ENCODE measurements at places on chromosomes 7 and 10. TPM values are rescaled to one million over a fixed set of nuclear protein-coding genes. Genes with fewer than 3 reads are reported as not detected.

Gene DPY19L1
- 25.9 TPM for total RNA-seq

Gene SUN3
- not detected for total RNA-seq

Gene FOXI2
- total RNA-seq = 0.29 TPM

Gene NUTM2B
- total RNA-seq = 0.88 TPM

Gene PDZD7
- 0.44 TPM for total RNA-seq

Gene ZNF488
- not detected for total RNA-seq

Gene CTAGE4
- total RNA-seq = not detected

Gene PRF1
- 1.5 TPM for total RNA-seq

Gene GTPBP4
- total RNA-seq = 25.0 TPM

Gene ANKMY2
- 28.6 TPM for total RNA-seq

Gene UCMA
- total RNA-seq = not detected

Gene EXOC6
- total RNA-seq = 9.7 TPM

GRCh38 chr7:41244246-41244645 lies 458.6 kb downstream of the INHBA start:
- no peak for DNase-seq

- DNase-seq = no peak
Measured at GRCh38 chr7:46848944-46849343, 733.0 kb downstream of the TNS3 start.

GRCh38 chr7:1454542-1454941 lies 4.7 kb downstream of the MICALL2 start:
- DNase-seq = peak; percentile 61

DNA sequence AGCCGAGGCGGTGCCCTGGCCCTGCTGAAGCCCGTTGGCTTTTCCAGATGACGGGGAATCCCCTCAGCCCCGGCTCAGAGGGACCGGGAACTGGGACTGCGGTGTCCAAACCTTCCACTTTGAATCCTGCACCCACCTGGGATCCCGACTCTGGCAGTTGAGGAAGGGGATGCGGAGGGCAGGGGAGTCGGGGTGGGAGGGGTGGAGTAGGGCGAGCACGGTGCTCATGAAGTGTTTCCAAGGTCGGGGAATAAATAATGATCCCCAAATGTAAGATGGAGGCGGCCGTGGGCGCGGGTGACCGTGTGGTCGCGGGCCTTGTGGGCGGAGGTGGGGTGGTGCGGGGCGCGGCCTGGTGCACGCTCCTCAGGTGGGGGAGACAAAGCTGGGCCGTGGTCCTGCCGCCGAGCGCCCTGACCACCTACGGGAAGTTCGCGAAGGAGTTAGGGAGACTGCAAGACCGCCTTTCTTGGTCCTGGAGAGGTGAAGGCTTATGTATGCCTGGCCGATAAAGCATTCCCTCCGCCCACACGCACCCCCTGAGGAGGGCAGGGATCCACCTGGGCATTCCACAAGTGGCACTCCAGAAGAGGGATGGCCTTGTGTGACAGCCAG lies 1.4 kb downstream of the MTURN start:
- no peak for DNase-seq

DNA sequence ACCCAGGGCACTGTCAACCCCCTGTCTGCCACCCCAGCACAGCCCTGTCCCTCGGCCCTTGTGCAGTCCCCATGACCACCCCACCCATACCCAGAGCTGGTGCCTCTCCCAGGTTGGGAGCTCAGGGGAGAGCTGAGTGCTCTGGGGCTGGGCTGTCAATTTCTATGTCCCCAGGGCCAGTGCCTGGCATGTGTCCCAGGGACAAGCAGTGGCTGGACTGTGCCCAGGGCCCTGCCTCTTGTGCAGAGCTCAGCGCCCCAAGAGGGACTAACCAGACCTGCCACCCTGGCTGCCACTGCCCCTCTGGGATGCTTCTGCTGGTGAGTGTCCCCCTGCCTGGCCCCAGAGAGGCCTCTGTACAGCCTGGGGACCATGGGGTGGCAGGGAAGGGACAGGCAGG lies 29.0 kb upstream of the ZNF862 start:
- no peak for DNase-seq

GRCh38 chr10:114635101-114635500 lies 23.0 kb downstream of the ABLIM1 start:
- no peak for DNase-seq

- no peak for DNase-seq
Measured at GRCh38 chr7:34081935-34082334, 176.6 kb downstream of the BMPER start.

- peak; percentile 49 for DNase-seq
Measured at GRCh38 chr7:138752518-138753149, 45.2 kb upstream of the TMEM213 start.

- no peak for DNase-seq
Measured at GRCh38 chr7:48540746-48541145, 369.5 kb downstream of the ABCA13 start.

- no peak for DNase-seq
Measured at GRCh38 chr7:77383333-77383740, 32.8 kb downstream of the GSAP start.

- no peak for DNase-seq
Measured at GRCh38 chr10:31838709-31839108, 89.9 kb downstream of the ARHGAP12 start.

GRCh38 chr7:47982610-47983009 lies 3.2 kb upstream of the HUS1 start:
- DNase-seq = no peak

- no peak for DNase-seq
Measured at GRCh38 chr7:30157204-30157603, 22.4 kb downstream of the MTURN start.

DNA sequence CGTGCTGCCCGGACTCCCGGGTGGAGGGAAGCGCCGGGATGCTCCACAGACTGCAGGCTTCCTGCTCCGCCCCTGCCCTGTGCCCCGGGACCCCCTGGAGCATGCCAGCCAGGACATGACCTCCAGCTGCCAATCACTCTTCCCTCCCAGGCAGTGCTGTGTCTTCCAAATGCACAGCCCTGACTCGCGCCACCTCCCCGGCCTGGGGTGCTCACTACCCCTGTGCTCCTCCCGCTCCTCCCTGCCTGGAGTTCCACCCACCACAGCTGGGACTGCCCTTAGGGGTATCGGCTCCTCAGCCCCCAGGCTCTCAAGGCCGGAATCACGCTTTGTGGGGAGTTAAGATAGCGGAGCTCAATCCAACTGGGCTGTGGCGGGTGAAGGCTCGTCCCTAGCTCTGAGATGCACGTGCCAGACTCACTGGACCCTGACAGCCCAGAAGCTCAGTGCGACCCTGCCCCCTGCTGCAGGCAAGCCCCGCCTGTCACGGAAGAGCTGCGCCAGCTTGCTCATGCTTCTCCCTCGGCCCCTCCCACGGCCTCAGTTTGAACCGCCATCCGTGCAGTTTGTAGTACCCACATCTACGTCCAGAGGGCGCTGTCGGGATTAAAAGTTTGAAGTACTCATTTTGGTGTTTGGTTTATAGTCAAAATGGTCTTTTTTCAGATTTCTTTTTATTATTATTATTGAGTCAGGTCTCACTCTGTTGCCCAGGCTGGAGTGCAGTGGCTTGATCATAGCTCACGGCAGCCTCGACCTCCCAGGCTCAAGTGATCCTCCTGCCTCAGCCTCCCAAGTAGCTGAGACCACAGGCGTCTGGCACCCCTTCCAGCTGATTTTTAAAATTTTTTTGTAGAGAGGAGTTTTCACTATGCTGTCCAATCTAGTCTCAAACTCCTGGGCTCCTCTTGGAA lies 142.5 kb upstream of the TCERG1L start:
- peak; percentile 72 for DNase-seq

DNA sequence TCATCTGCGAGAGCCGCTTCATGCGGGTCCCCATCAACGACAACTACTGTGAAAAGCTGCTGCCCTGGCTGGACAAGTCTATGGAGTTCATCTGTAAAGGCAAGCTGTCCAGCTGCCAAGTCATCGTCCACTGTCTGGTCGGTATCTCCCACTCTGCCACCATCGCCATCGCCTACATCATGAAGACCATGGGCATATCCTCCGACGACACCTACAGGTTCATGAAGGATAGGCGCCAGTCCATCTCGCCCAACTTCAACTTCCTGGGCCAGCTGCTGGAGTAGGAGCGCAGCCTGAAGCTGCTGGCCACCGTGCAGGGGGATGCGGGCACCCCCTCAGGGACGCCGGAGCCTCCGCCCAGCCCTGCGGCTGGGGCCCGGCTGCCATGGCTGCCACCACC lies 11.7 kb upstream of the SEC24C start:
- no peak for DNase-seq

DNA sequence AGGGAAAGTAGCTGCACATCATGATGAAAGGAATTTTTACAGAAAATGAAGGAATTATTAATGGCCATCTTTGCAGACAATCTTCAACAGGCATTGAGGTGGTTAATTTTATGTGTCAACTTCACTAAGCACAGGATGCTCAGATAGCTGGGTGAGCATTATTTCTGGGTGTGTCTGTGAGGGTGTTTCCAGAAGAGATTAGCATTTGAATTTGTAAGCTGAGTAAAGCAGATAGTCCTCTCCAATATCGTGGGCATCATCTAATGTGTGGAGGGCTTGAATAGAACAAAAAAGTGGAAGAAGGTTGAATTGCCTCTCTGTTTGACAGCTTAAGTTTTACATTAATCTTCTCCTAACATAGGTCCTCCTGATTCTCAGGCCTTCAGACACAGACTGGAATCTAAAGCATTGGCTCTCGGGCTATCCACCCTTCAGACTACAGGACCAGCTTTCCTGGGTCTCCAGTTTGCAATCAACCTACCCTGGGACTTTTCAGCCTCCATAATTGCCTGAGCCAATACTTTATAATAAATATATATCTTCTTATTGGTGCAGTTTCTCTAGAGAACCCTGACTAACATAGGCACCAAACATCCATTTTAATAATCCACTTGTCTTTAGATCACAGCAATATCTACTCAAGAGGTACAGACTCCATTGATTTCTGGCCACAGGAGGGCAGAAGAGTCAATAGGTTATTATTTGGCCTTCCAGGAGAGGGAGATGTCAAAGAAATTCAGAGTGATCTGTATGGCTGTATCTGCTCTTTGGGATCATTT lies 10.5 kb upstream of the CRPPA start:
- DNase-seq = no peak

GRCh38 chr7:107563081-107563774 lies 492 bp downstream of the COG5 start:
- DNase-seq = no peak

GRCh38 chr10:114519756-114520293 lies 115.5 kb upstream of the AFAP1L2 start:
- no peak for DNase-seq
